Neural crest cell (in vitro differentiated cells): ENCODE measurements at places on chromosomes 1 and 21. TPM values are rescaled to one million over a fixed set of nuclear protein-coding genes. Genes with fewer than 3 reads are reported as not detected.

- peak; percentile 48 for DNase-seq
Measured at GRCh38 chr1:119549719-119550132, 42.7 kb downstream of the HSD3B1 start.

- DNase-seq = no peak
Measured at GRCh38 chr1:70864302-70864701, 183.3 kb downstream of the PTGER3 start.

DNA sequence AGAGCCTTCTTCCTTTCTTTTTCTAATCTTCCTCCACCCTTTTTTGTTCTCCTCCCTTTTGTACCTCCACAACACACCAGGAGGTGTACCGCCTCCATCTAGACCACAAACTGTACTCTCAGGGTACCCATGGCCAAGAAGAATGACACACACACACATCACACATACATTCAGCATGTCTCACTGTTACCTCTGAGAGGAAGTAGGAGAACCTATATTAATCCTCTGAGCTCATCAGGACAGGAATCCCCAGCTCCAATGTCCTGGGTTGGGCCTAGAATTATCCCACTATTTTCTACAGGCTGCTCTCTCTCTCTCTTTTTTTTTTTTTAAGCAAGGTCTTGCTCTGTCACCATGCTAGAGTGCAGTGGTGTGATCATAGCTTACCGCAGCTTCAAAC is 36.7 kb downstream of the ATP2B4 start:
- DNase-seq = no peak

DNA sequence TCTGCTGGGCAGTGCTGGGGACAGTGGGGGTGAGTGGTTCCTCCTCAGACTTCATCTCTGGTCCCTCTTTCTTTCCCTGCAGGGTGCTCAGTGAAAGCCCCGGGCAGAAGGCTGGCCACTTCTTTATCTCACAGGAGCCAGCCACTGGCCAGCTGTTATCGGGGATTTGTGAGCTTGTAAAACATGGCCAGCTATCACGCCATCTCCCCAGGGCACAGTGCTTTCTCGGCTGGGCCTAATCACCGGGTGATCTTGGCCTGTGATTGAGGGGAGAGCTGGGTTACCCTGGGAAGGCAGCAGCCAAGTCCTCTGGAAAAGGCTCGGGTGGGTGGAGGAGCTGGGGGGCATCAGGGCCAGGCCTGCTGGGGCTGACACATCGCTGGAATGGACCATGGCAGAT is 83.0 kb downstream of the IGSF21 start:
- no peak for DNase-seq

DNA sequence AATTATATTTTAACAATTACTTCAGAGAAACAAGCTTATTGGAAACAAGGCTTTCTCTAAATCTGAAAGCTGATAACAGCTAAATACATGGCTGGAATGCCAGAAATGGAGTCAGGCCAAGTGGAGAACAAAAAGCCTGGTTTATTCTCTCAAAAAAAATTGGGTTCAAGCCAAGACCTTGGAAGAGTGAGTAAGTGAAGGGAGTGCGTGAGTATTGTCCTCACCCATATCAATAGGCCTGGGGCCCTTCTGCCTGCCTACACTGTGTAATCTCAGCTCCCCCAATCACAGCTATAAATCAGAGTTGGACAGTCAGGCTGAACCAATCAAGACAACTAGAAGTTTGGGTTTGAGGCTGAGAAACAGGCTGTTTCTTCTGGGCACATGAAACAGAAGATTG is 7.4 kb downstream of the KYAT3 start:
- no peak for DNase-seq

GRCh38 chr1:6485168-6486101 is 6.0 kb downstream of the PLEKHG5 start:
- DNase-seq = no peak

- no peak for DNase-seq
Measured at GRCh38 chr1:30685796-30686165, 37.6 kb downstream of the MATN1 start.

DNA sequence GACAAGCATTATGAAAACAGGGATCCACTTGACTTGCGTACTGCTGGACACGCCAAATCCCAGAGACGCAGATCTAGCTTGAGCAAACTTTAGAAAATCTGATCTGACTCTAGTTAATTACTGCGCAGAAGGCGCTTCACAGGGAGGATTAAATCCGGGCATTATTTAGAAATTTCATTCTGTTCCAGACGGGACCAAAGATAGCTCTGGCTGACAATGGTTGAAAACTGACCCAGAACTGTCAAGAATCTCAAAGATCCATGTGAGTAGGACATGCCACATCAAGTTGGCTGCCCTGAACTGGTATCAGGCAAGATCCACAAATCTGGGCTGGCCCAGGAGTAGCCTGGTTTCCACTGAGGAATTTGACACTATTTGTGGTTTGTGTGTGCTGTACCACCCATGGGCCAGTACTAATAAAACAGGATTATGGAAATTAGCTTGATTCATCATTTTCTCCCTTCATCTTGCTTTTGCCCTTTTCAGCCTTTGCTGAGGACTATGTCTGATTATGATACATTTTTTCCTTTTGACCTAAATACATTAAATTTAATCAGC is 171.0 kb downstream of the VAV3 start:
- no peak for DNase-seq

DNA sequence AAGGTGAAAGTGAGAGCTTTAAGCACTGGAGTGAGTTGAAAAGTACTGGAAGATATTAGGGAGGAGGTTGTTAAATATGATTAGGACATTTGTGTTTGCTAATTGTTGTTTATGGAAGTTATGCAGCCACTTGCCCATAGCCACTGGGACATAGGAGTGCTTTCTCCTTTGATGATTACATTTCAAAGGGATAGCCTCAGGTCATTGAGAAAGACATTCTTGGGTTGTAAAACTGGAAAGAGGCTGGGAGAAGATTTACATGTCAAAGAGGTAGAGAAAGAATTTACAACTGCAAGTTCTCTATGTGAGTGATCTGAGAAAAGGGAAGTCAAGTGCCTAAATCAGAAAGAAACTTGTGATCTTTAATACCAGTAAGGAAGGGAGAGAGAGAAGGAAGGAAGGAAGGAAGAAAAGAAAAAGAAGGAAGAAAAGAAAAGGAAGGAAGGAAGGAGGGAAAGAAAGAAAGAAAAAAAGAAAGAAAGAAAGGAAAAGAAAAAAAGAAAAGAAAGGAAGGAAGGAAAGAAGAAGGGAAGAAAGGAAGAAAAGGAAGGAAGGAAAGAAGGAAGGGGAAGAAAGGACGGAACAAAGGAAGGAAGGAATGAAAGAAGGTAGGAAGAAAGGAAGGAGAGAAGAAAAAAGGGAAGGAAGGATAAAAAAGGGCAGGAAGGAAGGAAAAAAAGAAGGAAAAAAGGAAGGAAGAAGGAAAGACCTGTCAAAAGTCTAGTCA is 284.6 kb upstream of the DPYD start:
- DNase-seq = no peak

DNA sequence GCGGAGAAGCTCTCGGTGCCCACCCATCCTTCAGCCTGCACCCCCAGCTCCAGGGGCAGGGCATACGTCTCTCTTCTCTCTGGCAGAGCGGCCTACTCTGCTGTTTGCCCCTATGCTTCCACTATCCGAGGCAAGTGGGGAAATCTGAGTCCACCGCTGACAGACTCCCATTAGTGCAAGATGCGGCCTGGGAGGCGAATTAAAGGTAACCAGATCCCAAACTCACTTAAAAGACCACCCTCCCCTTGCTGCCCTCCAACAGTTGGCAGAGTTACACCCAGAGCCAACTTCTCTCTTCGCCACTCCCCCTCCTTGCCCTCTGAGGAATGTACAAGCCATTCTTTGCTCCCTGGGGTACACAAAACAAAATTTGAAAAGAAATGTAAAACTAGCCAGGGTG is 6.4 kb downstream of the FOXD3 start:
- DNase-seq = no peak

- DNase-seq = no peak
Measured at GRCh38 chr1:77238462-77238861, 19.2 kb upstream of the PIGK start.

DNA sequence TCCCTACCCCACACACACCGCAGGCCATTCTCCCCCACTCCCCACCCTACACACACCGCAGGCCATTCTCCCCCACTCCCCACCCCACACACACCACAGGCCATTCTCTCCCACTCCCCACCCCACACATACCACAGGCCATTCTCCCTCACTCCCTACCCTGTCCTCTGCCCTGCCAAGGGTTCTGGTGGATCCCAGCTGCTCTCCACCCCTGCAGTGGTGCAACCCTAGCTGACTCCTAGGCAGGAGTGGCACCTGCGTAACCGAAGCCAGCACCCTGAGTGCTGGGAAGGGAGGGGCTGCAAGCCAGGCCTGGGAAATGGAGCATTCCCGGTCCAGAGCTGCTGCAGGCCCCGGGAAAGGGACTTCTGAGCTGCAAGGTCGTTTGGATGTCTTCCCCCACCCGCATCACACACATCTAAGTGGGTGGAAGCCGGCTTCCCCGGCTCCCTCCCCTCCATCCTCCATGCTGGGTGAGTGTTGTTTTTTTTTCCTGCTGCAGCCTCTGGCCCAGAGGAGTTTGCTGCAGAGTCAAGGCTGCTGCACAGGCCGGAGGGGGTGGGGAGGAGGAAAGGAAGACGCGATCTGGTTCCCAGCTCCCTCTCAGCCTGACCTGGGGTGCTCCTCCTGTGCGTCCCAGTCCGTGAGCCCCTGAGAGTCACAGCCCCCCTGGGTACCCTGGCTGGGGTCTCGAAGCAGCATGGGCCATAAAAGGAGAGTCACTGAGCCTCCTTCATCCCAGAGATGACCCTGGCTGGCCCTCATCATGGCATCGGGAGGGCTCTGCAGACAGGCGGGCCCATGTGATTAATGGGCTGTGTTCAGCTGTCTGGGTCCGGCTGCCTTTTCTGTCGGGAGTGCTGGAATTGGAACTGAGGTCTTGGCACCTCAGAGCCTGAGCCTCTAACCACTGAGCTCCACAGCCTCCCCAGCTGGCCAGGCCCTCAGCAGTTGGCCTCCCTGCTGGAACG is 16.1 kb downstream of the H6PD start:
- no peak for DNase-seq

DNA sequence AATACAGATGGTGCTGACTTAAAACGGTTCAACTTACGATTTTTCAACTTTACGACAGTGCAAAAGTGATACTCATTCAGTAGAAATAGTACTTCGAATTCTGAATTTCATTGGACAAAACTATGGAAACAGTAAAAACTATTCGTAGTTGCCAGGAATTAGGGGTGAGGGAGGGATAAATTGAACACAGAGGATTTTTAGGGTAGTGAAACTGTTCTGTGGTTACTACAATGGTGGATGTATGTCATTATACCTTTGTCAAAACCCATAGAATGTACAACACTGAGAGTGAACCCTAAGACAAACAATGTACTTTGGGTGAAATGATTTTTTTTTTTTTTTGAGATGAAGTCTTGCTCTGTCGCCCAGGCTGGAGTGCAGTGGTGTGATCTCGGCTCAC is 7.5 kb downstream of the DDR2 start:
- DNase-seq = no peak

GRCh38 chr1:152347116-152347728 is 12.6 kb downstream of the FLG2 start:
- peak; percentile 3 for DNase-seq

DNA sequence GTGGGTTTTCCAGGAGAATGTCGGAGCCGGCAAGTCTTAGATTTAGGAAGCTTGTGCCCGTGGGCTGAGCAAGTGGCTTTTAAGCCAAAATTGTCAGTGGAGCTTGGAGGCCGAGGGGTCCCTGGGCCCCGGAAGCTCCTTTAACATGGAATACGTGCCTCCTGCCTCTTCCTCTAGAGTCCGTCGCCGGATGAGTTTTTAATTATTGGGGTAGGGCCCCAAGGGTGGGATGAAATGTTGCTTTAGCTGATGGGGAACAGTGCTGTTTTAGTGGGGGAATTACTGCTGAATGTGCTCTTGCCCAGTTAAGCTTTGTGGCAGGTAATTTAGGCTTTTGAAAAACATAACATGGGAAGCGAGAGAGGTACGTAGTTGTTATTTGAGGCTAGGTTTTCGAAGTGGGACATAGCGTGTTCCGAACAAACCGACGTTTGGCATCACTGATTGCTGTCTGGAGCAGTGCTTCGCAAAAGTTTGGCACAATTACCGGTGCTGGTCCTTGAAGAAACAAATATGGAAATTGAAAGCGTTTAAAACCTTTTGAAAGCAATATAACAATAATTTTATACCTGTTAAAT is 786 bp downstream of the RPL5 start:
- no peak for DNase-seq

Gene FCRL3
- total RNA-seq = not detected in 2 replicates

Gene RAP1GAP
- 5.3 and 7.4 TPM in 2 replicates for total RNA-seq

Gene ZDHHC18
- 41.7 and 44.3 TPM in 2 replicates for total RNA-seq
